ENCODE measurements at places on chromosomes 4 and X.

- DNase-seq, result no peak
These were observed 30.8 kb upstream of the MXD4 start for GRCh38 chr4:2292646-2293108.

- no peak for DNase-seq
These were observed 122.4 kb upstream of the ETNPPL start for GRCh38 chr4:108885211-108885610.

DNA sequence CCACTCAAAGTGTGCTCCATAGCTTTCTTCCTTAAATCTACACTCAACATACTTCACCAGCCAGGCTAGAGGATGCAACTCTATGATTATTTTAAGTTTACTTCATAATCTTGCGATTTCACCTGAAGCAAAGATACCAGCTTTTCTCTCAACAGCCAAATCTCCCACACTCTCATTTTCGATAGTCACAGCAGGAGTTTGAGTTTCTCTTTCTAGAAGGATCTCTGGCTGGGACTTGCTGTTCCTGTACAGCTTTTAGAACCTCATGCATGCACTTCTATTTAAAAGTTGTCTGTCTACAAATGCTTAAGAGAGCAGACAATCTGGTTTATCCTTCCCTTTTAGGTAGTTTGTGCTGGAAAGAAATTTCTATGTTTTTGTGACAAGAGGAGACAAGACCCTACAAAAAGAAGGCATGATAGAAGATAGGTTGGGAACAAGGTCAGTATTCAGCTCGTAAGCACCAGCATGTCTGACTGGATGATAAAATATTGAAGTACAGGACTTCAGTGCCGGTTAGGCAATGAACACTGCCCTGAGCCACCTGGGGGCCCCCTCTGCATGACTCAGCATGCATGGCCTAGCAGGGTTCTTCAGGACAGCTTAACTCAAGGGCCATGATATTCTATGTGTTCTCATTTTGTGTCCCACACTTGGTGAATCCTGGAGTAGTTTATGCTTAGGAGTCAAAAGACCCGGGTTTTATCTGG, 65.6 kb downstream of the ATXN3L start:
- no peak for DNase-seq

GRCh38 chr4:36020351-36020750, 224.0 kb downstream of the ARAP2 start:
- no peak for DNase-seq

- no peak for DNase-seq
These were observed 38.9 kb upstream of the CLCN4 start for GRCh38 chrX:10117864-10118377.

- no peak for DNase-seq
These were observed 156.8 kb upstream of the MAB21L2 start for GRCh38 chr4:150425161-150425560.

DNA sequence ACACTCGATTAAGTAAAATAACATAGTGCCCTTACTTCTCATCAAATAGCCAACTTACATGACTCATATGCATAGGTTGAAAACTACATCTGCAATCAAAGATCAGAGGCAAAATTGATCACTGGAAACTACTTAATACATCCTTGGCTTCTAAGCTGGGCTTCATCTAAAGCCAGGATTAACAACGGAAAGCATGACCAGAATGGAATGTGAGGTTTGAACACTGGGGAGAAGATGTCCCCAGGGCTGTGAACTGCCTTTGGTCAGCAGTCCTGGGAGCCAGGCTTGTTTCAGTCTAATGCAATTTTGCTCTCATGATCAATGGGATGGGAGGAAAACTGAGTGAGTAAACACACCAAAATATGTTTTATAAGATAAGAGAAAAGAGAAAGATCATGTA, 192.5 kb upstream of the TTC29 start:
- no peak for DNase-seq

- no peak for DNase-seq
These were observed 1137.6 kb downstream of the C4orf33 start for GRCh38 chr4:130233377-130234047.

DNA sequence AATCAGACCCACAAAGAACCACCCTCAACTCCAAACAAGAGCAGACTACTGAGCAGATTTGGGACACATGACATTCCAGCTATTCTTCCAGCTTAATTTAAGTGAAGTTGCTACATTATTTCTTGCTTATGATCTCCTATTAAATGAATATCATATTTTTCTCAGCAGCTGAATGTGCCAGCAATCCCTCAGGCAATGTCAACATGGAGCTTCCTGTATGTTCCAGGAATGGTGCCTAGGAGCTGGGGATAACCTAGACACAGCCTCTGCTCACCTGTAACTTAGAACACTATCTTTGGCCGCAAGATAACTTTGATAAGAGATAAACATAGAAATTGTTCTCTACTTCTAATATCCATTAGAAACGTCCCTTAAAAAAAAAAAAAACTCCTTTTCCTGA, 274.4 kb upstream of the RASGEF1B start:
- DNase-seq, result no peak

DNA sequence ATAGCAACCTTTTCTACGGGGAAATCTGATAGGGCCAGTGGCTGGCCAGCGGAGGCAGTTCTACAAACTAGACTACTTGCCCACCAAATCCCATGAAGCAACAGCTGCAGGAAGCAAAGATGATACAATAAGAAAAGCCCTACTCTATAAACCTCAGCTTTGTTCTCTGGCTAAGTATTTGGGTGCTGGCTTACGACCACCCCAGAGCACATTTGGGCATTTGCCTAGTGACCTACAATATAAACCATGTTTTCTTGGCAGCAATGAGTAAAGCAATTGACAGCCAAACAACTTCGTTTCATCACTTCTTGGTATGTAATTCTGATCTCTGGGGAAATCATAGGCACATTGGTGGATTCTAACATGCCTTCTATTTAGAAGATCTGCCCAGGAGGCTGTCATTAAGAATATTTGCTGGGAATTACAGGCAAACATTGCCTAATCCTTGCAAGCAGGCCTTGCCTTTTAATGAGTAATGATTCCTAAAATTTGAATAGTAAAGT, 7.5 kb upstream of the LHFPL1 start:
- no peak for DNase-seq

DNA sequence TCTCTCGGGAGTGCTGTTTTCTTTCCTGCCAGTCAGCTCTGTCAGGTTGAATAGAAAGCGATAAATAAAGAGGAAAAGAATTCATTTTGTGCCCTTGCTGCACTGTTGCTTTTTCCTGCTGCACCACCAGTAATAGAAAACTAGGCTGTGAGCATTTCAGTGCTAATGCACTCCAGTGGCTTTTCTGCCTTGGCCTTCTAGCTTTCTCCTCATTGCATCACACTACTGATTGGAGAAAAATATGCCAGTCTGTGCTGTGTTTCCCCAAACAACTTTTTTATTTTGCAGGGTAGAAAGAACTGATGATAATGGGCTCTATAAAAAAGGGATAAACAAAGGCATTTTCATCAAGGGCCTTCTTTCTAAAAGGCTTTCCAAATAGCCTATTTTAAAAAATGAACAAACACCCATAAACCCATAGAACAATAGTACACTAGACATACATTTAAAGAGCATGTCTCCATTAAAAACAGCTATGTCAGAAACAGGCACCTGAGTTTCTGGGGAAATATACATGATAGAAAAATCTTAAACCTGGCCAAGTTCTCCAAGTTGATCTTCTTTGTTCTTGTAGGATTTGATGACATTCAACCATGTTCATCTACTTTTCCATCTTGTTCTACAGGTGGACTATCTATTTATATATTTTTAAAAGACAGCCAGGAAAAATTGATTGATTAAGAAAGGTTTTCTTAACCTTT, 86.3 kb downstream of the GPRIN3 start:
- no peak for DNase-seq

DNA sequence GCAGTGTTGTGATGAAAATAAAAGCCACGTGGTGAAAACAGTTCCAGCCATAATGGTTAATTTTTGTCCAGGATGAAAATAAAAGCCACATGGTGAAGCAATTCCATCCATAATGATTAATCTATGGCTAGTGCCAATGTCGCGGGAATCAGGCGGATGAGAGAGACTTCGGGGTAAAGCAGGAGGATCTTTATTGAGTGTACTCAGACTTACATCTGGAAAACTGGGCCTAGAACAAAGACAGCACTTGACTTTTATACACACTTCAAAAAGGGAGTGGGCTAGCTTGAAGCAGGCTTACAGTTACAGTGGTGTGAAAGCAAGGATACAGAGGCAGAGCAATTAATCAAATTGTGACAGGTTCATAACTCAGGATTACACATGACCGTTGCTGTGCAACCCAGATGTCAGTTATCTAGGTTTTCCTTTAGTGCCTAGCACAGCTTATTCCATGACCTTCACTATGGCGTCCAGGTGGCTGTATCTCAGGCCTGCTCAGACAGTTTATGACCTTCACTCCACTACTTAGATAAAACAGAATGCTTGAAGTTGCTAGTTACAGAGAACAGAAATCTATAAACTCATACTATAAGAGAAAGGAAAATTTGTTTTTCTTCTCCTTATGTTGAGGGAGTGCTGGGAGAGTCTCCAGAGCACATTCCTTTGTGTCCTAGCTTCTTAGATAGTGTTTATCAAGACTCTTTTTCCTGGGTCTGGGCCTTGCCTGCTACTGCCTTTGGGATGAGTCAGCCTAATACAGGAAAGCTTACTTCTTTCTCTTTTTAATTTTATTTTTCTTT, 5.9 kb upstream of the PLA2G12A start:
- DNase-seq, result no peak

DNA sequence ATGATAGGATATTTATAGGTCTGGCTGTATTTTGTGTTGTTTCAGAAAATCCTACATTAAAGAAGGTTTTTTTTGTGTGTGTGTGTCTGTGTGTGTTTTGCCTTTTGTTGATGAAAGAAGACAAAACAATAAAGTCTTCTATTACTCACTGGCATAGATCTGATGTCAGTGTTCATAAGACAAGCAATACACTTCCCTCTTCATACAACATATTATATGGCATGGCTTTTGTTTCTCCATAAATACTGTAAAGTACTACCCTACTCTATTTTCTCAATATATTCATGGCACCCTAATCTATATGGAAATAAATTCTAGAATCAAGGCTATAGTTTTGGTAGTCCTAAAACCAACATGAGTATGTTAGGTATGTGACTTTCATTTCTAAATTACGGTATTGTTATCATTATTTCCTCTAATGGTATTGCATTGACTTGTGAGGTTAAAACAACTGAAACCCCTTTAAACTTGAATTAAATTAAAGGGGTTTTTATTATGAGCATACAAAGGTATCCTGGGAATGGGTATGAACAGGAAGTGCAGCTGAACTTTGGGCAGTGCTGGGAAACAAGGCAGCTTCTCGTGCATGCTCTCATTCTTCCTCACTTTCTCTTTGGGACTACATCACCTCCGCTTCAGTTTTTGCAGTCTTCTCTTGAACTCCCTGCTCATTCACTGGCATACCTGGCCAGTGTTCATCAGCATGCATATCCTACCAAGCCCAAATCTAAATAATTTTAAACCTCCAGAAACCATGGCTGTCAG, 70.5 kb upstream of the PRSS48 start:
- DNase-seq, result no peak

- no peak for DNase-seq
These were observed 97.3 kb downstream of the NR3C2 start for GRCh38 chr4:148344941-148345340.

DNA sequence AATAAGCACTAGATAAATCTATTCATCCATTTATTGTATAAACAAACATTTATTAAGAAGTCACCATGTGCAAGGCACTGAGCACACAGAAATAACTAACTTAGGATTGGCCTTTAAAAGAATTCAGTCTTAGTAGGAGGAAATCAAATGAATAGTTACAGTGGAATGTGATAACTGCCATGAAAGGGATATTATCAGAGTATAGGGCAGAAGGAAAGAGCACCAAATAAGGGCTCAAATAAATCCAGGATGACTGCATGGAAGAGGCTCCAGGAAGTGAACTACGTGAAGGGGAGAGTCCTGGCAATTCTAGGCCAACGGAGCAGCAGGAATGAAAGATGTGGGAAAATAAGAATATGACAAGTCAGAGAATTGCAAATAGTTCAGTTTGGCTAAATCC, 406.0 kb downstream of the INPP4B start:
- no peak for DNase-seq

DNA sequence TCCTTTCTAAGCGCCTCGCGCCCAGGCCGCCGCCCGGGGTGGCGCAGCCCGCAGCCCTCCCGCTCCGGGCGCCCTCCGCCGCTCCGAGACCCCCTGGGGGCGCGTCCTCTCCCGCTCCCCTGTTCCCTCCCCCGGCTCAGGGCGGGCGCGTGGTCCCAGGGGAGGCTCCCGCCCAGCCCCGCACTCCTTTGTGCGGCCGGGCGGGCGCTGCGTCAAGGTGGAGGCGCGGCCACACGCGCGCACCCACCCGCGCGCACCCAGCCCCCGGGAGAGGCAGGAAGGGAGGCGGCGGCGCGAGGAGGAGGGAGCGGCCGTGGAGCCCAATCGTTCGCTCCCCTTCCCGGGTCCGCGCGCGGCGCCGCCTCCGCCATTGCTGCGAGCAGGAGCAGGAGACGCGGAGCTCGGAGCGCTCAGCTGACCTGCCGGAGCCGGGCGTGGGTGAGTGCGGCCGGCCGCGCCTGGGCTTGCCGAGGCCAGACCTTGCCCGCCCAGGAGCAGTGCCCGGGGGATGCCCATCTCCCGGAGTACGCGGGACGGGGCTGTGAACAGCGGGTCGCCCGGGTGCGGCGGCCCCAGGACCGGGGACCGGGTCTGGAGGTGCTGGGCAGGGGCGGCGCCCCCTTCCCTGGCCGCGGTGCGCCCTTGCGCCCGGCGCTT, at the start of gene NSG1:
NSG1 (plus strand) TSS at position 367 of the 657 bp plus-strand sequence. CDS start 528 bp downstream, outside the sequence.
- no peak for DNase-seq

DNA sequence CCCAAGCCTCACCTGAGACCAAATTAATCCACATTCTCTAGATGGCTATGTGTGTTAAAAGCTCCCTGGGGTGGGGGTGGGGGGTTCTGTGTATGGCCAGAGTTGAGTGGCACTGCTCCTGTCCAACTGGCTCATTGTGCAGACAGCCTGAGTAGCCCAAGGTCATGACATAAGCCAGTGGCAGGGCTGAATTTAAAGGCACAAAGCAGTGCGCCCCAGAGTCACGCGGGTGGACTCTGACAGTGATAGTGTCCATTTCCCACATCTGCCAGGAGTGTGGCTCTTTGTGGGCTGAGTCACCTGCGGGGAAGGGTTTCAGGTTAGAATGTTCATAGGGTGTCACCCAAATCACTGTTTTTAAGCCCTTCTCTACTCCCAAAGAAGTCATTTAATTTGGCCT, 45.4 kb downstream of the SCD5 start:
- DNase-seq, result no peak
